Right renal cortex interstitium (tissue), 3 donors: ENCODE measurements at places on chromosomes 3 and 15. TPM values are rescaled to one million over a fixed set of nuclear protein-coding genes. Genes with fewer than 3 reads are reported as not detected.

Gene LMAN1L
- polyA plus RNA-seq, result not detected

Gene ARL13B
- polyA plus RNA-seq, result 19.3 TPM

Gene CFAP91
- polyA plus RNA-seq, result 25.5 TPM

Gene MRPL3
- polyA plus RNA-seq, result 122 TPM

Gene PLA2G4B
- 5.3 TPM for polyA plus RNA-seq

DNA sequence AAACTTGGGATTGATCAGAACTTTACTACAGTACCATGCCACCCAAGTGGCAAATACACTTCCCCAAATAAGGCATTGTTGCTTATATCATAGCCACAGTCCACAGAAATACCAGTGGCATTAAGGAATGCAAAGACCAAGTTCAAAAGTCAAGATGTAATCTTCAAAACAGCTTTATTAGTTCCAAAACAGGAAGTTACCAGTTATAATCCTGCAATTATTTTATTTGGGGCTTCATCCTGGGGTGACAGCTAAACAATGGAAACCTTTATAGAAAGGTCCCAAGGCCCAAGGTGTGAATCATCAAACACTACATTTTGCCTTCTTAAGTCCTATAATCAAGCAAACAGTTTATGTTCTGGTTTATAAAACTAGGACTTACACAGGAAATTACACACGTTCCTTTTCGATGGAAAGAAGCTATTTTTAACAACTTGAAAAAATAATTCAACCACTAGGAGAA, 30.3 kb upstream of the RNF7 start:
- DNase-seq, result no peak

DNA sequence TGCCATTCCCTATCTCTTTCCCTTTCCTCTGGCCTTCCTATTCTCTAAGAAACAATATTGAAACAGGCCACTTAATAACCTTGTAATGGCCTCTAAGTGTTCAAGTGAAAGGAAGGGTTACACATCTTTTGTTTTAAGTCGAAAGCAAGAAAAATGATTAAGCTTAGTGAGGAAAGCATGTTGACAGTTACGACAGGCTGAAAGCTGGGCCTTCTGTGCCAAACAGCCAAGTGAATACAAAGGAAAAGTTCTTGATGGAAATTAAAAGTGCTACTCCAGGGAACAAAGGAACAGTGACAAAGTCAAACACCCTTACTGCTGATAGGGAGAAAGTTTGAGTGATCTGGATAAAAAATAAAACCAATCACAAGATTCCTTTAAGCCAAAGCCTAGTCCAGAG, 54.2 kb downstream of the SENP2 start:
- no peak for DNase-seq

DNA sequence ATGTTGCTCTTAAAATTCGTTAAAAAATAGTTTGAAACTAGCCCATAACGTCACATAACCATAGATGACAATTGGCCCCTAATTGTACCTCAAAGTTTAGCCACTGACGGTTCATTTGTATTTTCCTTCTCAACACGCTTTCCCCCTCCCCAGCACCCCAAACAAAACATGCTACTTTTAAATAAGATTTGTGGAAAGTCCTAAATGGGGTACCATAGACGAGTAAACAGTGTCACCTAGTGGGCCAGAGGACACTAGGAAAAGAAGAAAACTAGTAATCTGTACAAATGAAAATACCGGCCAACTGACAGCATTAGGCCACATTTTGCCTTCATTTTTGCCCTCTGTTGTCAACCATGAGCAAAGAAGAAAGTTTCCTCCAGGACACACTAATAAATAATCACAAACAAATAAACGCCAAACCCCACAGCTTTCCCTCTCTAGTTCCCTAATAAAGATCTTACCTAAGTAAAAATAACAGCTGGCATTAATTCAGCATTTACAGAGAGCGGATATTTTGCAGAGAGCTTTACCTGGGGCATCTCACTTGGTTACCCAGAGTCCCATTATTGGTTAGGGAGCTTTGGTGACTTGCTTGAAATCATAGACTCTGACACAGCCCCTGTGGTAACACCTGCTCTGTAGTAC, 175.1 kb upstream of the ATP11B start:
- DNase-seq, result no peak

DNA sequence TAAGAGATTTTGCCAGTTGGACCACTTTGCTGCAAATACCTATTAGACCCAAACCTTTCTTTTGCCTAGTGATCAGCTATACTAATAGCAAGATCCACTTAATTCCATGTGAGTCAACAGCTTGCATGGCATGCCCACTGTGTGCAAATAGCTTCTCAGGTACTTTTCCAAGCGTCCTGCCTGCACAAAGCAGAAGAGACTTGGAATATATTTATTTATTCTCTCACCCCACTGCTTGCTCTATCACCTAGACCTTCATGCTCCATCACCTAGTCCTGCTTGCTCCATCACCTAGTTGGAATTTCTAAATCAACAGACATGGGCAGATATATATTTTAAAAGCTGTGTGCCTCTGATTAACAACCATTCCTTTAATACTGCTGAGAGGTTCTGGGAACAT, 47.6 kb downstream of the MBNL1 start:
- no peak for DNase-seq

DNA sequence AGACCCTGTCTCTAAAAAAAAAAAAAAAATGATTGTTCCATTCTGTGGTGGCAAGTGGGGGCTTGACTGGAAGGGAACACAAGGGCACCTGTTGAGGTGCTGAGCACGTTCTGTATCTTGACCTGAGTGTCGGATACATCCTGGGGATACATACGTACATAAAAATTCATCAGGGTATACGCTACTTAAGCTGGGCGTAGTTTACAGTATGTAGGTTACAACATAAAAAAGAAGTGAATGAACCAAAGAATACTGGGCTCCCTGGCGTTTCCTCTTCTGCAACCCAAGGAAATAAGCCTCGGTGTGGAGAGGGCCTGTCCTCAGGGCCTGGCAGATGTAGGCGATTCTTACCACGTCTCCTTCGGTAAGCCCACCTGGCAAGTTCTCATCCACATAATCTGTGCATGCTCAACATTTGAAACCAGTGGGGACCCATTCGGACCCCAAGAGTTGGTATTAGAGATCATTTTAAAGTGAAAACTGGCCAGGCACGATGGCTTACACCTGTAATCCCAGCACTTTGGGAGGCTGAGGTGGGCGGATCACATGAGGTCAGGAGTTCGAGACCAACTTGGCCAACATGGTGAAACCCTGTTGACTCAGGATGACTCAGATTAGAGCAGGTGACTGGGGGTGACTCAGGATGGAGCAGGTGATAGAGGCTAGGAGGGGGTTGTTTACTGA, 5.1 kb upstream of the MUC20 start:
- no peak for DNase-seq

DNA sequence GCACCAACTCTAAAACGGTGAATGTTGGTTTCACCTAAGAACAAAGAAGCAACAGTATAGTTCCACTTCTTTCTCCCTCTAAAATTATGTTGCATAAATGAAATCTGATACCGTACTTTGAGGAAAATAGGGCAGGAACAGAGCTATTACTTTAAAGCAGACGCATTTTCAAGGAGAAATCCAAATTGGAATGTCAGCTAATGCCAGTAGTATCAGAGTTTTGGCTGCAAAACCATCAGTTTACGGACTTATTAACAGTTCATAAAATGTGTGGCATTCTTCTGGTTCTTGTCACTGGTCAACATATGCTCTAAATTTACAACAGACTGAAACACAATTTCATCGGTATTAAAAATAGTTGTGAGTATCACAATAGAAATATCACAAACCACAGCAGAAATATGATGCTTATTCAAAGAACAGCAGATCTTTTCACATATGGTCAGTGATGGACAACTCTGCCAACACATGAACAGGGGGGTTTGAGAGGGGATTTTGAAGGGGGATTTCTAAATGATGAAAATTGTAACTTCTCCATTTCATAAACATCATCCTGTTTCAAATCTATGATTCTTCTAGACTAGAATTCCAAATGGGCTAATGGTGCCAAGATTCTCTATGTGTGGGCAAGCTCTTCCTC, 38.7 kb upstream of the ROBO2 start:
- DNase-seq, result no peak

- DNase-seq, result no peak
Measured at GRCh38 chr3:127982155-127982554, 67.1 kb downstream of the KBTBD12 start.

GRCh38 chr15:71437919-71438318, 322.6 kb downstream of the THSD4 start:
- no peak for DNase-seq

DNA sequence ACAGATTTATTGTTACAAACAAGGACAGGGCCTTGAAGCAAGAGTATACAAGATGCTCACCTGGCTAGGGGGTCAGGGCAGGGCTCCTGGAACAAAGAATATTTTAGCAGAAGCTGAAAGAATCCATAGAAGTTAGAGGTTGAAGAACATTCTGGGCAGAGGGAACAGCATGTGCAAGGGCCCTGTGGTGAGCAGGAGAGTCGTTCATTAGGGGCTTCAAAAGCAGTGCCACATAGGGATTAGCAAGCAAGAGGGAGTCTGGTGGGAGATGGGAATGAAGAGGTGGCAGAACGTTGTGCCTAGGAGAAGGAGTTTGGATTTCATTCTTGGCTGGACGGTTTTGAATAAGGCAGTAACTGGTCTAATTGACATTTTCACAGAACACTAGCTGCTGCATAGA, 22.9 kb downstream of the DNAJB8 start:
- DNase-seq, result no peak

GRCh38 chr3:9347887-9348286, 15.0 kb upstream of the THUMPD3 start:
- no peak for DNase-seq

DNA sequence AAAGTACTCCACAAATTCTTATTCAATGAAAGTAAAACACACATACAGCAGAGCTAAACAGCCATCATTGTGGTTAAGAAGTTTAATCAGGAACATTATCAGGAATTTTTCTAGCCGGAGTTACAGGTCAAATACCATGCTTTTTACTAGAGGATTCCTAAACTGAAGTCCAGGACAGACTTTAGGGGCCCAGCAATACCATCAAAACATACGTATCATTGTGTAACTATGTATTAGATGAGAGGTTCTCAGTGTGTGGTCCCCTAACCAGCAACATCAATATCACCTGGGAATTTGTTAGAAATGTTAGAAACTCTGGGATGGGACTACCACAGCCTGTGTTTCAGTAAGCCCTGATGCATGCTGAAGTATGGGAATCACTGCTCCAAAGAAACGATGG, 404.2 kb upstream of the IL12A start:
- DNase-seq, result no peak

GRCh38 chr3:183027276-183027675, 46.9 kb upstream of the DCUN1D1 start:
- no peak for DNase-seq

DNA sequence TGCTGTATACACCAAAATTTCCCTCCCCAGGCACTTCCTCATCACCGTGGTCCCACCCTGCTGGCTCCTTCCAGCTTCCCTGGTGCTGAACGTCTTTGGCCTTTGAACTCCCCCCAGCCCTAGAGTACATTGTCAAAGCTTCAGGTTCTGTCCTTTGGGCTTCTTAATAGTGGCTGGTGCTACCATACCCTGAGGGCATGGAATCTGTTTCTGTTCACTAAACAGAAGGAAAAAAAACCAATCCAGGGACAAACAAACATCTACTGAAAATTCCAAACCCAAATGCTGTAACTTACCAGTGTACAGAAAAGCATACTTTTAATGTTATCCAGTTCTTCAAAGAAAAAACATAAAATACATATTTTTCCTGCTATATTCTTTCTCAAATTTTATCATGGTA, 148.7 kb downstream of the MYLK start:
- DNase-seq, result no peak

- no peak for DNase-seq
Measured at GRCh38 chr15:25849157-25849921, 13.8 kb downstream of the ATP10A start.
